Naive thymus-derived CD4-positive, alpha-beta T cell (primary cell): ENCODE measurements at places on chromosomes 13 and 19. TPM values are rescaled to one million over a fixed set of nuclear protein-coding genes. Genes with fewer than 3 reads are reported as not detected.

DNA sequence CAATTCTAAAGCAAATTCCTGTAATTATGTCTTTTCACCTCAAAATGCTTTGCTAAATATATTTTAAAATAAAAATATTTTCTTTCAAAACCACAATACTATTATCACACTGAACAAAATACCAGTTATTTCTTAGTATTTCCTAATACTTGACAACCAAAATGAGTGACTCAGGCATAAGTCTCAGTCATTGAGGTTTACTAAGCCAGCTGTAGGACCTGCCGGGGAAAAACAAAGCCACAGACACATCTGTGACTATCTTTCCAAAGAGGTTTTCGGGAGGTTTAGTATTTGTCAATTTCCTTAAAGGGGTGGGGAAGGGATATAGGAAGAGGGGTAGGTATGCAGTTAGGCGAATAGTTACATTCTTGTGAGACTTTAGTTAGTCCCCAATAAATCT is 3.2 kb upstream of the ZNF235 start:
- DNase-seq = no peak

DNA sequence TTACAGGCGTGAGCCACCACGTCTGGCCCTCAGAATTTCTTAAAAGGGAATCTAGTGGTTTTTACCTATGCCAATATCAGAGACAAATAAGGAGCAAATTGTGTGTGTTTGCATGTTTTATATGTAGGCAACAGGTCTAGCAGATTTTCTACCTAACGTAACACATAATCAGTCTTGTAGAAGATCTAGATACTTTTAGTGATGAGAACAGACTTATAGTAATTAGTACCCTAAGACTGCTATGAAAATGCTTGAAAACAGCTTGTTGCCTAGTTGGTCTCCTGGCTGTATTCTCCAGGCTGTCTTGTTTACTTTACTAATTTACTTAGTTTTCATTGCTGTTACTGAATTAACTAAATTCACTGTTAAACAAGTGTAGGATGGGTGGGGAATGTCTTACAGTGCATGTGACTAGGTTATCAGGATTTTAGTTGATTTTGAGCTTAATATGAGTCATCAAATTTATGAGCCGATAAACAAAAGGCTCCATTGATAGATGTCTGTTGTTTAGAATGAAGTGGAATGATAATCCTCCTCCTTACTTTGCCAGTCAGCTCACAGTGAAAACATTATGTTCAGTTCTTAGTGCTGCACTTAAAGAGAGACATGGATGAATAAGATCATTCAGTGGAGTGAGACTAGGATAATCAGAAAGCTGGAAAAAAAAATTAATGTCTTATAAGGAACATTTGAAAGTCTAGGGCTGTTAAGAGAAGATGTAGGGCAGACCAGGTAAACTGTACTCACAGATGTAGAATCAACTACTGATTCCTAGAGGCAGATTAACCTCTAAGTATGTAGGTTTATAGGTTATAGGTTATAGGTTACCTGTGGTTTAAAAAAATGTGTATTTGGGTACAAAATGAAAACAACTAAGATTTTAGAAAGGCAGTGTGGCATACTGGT is 22.4 kb downstream of the GTF2F2 start:
- no peak for DNase-seq

DNA sequence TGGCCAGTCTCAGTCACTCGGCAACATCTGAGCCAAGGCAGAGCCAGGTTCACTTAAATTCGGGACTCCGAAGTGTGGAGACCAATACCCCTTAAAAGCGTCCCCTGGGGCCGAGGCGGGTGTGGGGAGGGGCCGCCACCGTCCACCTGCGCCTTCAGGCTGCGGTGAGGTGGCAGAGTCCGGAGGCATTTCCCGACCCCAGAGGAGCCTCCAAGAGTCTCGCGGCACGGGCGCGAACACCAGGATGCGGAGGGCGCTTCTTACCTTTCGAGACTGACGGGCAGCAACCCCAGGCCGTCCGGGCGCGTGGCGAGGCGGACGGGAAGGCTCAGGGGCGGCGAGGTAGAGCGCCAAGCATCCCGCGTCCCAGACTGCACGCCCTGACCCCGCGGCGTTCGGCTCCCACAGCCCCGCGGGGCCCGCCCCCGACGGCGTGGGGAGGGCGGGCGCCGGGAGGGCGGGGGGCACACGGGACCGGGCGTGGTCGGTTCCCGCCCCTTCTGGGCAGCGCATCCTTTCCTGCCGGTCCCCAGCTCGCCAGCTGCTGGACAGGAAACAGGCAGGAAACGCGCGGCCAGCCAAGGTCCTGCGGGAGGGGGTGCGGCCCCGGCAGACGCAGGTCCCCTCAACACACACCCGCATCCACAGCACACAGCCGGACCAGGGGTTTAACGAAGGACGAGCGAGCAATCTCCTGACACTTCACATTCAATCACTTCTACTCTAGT is at the start of gene THSD1:
Gene THSD1 (minus strand): TSS at position 406 of the 728 bp plus-strand sequence. CDS start 3,572 bp downstream, outside the sequence.
- no peak for DNase-seq

DNA sequence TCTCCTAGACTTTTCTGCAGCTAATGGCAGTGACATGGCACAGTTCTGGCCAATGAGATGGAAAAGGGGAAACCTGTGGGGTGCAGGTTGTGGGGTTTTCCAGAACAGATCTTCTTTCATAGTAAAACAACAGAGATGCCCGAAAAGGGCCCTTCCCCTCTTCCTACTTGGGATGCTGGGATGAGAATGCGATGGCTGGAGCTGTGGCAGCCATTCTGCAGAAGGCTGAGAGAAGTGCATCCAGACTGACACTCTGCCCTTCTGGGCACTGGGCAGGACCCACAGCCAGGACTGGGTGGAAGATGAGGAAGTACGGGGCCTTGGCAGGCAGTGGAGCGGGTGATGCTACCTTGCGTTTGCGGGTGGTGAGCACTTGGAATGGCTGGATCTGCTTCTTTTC is 16.9 kb upstream of the PLA2G4C start:
- DNase-seq = no peak

TGFBR3L gene
- not detected for polyA plus RNA-seq

RSPH6A gene
- not detected for polyA plus RNA-seq

KIR2DL3 gene
- 0.11 TPM for polyA plus RNA-seq

S1PR4 gene
- polyA plus RNA-seq = 332 TPM
